Tibial artery (tissue), 4 donors: ENCODE measurements at places on chromosomes 11 and 22.

DNA sequence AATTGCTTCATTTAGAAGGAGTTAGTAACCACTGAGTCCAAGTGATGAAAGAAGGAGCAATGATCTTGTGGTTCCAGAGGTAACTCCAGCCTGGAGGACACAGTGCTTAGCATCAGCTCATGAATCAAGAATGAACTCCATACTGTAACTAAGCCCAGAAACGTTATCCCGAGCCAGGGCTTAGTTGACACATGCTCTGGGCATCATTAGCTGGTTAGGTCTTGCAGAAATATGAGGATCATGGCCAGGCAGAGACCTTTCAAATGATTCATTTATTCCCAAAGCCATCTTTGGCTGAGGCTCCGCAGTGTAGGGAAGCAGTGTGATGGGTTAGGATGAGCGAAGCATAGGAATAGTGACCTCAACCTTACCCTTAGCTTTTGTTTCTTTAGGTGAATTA is 277.4 kb downstream of the FAM76B start:
- DNase-seq = peak; percentile 81

- no peak for DNase-seq
Observed at GRCh38 chr11:11579012-11579988, 42.5 kb downstream of the GALNT18 start.

DNA sequence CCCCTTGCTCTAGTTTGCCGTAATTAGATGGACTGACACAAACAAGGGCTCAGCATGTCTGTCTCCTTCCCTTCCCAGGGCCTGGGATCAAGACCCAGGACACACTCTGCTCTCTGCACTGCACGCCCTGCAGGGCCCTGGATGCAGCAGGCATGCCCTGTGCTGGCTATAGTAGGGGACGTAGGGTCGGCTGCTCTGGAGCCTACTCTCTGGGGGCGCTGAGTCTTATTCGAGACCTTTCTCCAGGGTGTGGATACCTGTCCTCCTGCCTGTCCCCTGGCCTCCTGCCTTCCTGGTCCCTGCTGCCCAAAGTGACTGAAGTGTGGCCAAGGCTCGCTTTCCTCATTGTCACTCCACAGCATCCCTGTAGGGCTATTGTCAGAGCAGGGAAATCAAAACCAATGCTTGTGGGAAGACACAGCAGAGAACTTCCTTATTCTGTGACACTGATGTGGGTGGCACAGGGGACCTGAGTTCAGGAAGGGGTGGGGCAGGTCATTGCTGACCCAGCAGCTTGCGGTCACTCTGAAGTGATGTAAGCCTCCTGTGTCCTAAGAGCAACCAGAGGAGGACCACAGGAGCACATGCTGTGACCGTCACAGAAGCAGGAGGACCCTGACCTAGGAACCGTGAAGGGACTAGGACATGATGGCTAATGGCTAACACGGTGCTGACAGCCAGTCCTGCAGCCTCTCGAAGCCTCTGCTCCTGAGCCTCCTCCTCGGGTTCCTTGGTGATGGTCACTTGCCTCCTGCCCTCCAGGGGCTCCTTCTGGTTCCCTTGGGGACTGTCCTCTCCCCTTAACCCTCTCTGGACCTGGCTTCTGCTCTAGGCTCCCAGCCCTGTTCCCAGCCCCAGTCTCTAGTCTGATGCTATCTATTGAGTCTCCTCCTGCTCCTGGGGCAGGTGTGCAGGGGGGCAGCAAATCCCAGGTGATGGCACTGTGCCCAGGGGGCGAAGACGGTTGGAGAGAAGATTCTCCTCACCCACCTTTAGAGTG is 10.3 kb downstream of the APOBEC3A start:
- DNase-seq = peak; percentile 51

DNA sequence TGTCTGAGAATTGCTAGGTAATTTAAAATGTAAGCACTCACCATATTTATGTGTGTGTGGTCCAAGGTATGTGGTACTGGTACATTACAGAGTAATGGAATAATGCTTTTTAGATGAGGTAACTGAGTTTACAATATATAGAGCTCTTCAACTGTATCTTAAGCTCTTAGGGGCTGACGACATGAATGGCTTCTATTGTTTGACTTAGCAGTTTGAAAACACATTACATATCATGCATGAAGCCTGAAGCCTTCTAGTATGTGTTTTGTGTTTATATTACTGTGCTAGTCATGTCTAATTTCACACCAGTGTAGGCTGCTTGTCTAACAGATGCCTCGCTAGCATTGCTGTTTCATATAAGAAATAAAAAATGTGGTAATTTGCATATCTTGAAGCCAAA is 37.2 kb downstream of the GAS2 start:
- no peak for DNase-seq

GRCh38 chr22:33321466-33321865 is 263.3 kb upstream of the SYN3 start:
- no peak for DNase-seq

GRCh38 chr22:19447330-19448075 is at the start of gene C22orf39:
Gene C22orf39, minus strand, starts transcription at chr22:19447711. Its CDS starts 23 bp downstream, at chr22:19447688.
- DNase-seq = peak; percentile 94

GRCh38 chr11:120363436-120363835 is 27.2 kb downstream of the ARHGEF12 start:
- no peak for DNase-seq

DNA sequence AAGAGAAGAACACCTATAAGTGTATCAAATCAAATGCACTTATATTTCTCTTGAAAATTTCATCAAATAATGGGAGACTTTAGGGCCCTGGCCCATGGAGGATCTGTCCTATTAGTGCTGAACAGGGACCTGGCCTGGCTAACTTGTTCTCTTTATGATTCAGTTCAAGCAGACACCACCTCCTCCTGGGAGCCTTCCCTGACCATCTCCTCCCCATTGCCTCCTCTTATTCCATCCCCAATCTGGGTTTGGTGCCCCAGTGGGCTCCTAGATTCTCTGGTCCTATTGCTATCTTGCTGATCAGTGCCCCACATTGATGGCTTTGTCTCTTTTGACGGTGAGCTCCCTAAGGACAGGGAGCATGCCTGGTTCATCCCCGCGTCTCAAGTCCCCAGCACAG is 60.1 kb downstream of the MICAL2 start:
- no peak for DNase-seq

GRCh38 chr11:120517390-120517761 is 5.8 kb downstream of the GRIK4 start:
- DNase-seq = no peak

DNA sequence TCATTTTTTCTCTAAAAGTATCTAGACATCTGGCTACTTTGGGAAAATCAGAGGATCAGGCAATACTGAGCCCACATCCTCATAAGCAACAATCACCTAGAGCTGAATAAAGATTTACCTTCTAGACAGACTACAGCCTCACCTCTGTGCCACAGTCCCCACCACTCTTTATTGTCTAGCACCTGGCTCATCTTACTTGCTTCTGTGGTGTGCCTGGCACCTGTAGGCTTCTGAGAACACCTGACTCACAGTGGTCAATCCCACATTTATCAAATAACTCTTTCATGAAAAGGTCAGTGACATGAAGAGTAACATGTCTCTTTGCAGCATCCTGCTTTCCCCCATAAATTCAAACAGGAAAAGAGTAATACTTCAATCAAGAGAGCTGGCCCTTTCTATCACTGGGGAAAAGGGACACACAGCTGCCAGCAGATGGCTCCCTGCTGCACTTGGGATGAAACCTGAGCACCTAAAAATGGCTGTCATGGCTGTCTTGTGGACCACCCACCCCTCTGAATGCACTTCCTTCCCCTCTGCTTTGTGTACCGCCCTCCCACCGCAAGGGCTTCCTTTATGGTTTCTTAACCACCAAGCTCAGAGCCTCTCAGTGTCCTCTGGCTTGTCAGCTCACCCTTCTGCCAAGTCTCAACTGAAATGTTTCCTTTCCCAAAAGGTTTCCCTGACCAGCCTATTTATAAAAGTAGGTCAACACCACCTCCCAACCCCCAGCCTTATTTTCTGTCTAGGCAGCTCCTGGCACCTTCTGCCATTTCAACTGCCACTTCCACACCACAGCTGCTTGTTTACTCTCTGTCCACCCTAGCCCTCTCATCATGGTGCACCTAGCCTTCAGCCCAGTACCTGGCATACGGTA is 9.3 kb downstream of the TFIP11 start:
- no peak for DNase-seq
